Right renal cortex interstitium (tissue), 3 donors: ENCODE measurements at places on chromosomes 2 and 18. TPM values are rescaled to one million over a fixed set of nuclear protein-coding genes. Genes with fewer than 3 reads are reported as not detected.

DNA sequence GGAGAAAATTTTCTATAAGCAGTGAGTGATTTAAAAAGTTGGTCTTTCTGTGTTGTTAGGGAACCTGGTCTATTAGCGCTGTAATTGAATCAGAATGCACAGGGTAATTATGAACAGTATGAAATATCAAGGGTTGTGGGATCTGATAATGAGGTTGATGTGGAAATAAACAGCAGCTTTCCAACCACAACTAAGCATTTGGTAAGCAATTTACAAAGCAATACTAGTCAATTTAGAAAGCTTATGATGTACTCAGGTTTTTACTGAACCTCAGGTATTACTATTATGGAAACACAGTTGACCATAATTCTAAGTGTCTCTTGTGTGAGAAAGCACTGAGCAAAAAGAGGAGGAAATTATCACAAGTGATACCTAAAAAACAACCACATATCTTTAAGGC, 11.0 kb upstream of the SMCHD1 start:
- no peak for DNase-seq

- no peak for DNase-seq
These were observed 40.5 kb downstream of the CAVIN2 start for GRCh38 chr2:191806396-191806795.

DNA sequence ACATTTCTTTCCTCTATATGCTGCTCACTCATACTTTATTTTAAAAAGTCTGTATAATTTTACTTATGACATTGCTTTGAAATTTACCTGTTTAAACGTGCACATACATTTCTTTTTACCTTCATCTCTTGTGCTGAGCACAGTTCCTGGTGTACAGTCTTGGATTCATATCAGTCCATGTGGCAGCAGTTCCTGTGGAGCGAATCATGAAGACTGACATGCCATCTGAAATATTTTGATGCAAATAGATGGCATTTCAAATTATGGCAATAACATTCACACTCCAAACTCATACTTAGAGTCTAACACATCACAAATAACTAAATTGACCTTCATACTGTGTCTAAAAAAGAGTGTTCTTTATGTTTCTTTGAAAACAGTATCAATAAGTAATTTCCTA, 90.3 kb upstream of the CDH2 start:
- DNase-seq, result no peak

The BCL11A gene
- polyA plus RNA-seq, result 11.7 TPM

The STAT4 gene
- polyA plus RNA-seq, result 8.3 TPM

GRCh38 chr2:26522751-26523171, 44.8 kb upstream of the OTOF start:
- no peak for DNase-seq

DNA sequence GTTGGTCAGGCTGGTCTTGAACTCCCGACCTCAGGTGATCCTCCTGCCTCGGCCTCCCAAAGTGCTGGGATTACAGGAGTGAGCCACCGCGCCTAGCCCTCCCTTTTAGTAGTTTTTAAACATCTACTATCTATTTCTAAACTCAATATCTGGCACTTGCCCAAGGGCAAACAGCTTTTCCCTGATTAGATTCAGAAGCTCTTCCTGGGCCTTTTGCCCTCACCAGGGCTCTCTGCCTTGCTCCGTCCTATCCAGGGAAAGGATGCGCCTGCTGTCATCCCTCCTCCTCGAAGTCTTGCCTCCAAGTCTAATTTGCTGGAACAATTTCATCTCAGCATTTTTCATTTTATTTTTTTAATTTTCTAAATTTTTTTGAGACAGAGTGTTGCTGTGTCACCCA, 41.4 kb upstream of the FHOD3 start:
- DNase-seq, result no peak

DNA sequence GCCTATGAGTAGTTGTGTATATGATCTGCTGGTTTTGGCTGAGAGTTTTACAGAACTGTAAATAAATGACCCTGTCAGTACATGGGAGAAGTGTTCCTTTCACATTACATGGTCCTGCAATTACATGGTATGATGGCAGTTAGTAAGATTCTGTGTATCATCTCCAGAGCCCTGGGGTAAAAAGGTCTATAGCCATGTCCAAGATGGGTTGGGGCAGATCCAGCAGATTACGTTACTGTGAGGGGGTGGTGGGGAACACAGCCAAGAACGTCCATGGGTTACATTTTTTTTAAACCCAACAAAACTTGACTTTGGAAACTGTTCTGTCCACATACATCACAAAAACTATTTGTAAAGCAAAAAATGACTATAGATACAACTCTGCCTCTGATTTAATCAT, 64.2 kb upstream of the LMAN1 start:
- DNase-seq, result no peak

- no peak for DNase-seq
These were observed 758 bp downstream of the LYPD1 start for GRCh38 chr2:132668987-132669907.

DNA sequence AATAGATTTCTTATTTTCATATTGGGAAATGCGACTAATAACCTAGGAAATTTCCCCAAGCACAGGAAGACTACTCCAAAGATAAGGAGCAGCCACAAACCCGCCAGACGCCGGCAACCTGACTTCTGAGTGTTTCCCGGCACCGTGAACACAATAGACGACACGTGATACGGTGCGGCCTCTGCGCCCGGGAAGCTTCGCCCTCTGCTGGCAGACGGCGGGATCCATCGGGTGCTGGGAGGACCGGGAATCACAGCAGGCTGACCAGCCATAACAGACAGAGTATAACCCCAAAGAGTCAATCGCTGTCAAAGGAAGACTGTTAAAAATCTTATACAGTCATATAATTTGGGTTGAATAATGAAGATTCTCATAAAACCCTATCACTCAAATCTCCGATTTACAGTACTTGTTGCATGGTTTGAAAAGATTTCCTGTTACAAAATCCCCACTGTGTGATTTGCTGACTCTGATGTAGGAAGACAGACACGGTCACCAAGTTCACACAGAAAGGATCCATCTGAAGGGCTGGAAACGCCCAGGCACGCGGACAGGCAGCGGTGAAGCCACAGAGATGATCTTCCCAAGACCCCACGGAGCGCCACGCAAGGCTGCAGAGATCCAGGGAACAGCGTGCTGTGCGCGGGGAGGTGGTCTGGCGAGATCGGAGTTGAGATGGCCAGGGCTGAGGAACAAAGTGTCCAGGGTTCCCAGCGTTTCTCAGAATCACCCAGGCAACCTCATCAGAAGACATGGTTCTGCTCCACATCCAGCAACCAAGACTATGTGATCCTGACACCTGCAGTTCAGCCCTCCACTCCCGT, 73.8 kb downstream of the EIPR1 start:
- no peak for DNase-seq

DNA sequence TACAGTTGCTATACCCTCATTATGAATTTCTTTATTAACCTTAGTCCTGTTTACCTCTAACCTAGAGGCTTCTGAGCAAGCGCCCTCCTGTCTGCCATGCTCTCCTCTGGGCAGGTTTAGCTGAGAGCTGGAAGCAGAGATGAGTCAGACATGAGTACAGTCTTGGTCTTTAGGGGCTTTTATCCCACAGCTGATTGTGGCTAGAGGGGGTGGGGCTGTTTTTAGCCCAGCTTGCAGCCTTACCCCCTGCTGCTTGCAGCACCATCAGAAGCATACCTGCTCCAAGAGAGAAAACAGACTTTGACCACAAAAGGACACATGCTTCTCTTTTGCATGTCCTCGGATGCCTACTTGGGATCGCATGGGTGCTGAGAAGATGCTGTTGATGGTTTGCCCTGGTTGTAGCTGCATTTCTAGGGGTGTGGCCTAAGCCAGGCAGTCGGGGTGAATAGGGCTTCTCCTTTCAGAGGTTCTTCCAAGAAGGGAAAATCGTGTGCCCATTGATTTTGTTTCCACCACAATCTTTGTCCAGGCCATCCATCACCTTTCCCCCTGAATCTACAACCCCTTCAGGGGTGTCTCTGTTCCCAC, 115.0 kb upstream of the LGALSL start:
- no peak for DNase-seq
